ENCODE measurements at places on chromosomes 12 and 14.

- no peak for DNase-seq
Measured at GRCh38 chr14:104638190-104638589, 33.6 kb upstream of the TMEM179 start.

DNA sequence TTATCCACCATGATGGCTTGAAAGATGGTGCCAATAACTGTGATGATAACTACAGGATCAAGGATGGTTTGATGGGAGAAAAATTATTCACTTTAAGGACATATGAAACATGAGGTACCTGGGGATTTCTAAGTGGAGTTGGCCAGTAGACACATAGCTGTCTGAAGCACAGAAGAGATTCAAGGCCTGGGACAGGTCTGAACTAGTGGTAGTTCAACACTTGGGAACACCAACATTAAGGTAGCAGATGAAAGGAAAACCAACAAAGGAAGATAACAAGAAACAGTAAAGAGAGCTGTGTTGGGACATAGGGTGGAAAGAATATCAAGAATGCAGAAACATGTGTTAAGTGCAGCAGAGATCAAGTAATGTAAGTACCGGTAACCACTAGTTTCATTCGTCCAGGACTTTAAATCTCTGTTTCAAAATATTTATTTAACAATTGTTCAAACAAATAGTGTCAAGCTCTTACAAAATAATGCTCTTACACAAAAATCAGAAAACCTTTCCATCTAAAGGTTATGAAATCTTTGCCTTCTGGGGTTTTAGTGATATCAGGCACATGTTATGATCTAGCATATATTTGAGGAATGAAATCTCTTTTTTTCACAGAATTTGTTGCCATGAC, 104.7 kb downstream of the ST8SIA1 start:
- DNase-seq = no peak

DNA sequence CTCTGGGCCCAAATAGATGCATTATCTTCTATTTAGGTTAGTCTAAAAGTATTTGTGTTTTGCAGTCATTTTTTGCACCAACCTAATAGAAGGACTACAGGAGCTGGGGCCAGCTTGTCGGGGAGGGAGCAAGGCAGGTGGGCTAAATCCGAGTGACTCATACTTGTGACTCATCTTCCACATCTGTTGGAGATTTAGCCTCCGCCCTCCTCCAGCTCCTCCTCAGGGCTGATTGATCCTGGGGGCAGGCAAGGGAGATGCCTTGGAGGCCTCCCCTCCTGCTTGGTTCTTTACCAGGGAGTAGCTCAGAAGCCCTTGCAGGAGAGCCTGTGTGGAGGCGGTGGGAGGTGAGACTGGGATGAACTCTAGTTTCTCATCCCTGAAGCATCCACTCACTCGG, 27.9 kb downstream of the RHOF start:
- no peak for DNase-seq

GRCh38 chr12:68866950-68867349, 59.0 kb downstream of the MDM2 start:
- no peak for DNase-seq

DNA sequence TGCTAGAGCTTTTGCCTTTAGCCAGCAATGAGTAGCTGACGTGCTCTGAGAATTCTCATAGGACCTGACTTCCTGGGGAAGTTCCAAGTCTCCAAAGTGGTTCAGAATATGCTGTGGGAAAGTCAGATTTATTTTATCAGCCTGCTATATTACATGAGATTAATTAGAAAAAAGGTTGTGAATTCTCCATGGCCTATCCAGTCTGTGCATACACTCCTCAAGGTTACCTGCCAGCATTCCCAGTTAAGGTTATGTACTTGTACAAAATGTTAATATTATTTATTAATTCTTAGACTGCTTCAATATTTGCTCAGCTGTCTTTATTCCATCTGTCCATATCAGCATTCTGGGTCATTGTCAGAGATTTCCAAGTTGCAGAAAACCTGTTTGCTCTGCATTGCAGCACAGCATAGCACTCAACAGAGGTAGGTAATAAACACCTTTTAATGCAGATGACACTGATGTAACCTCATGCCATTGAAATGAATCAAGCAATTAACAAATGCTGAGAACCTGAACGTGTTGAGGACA, 2.7 kb upstream of the SEL1L start:
- DNase-seq = no peak

- DNase-seq = no peak
Measured at GRCh38 chr14:39430762-39431415, 1.3 kb downstream of the FBXO33 start.

DNA sequence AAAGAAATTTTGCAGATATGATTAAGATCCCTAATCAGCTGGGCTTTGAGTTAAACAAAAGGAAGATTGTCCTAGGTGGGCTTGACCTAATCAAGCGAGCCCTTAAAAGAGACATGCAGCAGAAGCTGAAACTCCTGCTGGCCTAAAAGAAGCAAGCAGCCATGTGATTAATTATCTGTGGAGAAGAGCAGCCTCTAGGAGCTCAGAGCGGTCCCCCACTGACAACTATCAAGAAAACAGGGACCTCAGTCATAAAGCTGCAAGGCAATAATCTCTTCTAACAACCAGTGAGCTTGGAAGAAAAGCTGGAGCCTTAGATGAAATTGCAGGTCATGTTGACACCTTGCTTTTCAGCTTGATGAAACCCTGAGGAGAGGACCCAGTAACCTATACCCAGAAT, 288.9 kb upstream of the CLEC14A start:
- DNase-seq = no peak

DNA sequence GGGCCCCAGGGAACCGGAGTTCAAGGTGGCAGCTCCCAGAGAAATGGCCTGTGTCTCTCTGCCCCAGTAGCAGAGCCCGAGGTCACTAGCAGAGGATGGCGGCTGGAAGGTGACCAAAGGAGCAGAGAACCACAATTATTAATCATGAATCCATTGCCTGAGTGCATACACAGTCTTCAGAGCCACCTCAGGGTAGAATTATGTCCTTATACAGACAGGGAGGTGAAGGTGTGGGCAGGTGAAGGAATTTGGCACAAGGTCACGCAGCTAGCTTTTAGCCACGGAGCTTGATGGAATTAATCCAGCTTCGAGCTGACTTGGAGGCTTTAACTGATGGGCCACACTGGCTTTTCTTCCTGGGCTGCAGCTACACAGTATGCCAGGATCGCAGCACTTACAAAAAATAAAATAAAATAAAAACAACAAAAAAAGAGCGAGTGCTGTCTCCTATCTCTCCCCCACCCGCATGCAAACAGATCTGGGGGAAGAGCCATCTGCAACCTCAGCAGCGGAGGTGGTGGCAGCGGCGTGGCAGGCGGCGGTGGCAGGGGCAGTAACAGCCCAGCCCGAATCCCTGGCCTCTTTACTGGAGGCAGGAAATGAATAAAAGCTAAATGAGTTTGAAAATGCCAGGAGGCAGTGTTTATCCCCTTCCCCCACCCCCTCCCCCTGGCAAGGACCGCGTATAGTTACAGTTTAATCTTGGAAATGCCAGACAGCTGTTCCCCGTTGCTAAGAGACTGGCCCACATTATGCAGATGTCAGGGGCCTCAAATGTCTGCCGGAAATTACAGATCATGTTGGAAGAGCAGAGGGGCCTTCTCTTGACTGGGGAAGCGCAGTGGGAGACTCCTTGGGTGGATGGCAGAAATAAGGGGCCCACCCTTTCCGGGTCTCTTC, 93.5 kb downstream of the LRRC74A start:
- DNase-seq = no peak

DNA sequence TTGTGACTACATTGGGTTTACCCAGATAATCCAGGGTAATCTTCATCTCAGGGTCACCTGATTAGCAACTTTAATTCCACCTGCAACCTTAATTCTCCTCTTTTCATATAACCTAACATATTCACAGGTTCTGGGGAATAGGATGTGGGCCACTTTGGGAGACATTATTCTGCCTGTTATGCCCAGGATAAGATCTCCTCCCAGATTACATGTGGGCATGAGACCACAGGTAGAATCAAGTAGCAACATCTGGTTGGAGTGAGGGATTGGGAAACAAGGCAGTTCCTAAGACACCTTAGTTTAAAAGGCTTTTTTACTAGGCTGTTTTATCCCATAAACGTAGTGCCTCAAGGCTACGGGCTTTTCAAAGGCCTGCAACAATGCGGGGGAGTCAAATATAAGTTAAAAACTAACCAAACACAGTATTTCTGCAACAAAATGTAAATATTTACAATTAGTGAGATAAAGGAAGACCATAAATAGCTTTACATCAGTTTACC, 181.5 kb downstream of the FOXA1 start:
- no peak for DNase-seq

DNA sequence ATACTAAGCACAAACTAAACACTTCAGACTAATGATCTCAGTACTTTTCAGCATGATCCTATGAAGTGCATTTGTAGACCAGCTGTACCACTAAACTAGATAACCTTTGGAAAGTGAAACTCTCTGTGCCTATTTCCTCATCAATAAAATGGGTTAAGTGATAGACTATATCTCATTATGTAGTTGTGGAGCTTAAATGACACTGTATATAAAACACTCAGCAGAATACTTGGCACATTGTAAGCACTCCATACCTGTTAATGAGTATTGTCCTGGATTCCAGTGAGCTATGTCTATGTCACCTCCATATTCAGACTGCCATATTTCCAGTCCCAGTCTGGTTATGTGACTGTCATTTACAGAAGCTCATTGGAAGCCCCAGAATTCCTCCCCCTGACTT, 44.4 kb downstream of the RTN1 start:
- DNase-seq = no peak

DNA sequence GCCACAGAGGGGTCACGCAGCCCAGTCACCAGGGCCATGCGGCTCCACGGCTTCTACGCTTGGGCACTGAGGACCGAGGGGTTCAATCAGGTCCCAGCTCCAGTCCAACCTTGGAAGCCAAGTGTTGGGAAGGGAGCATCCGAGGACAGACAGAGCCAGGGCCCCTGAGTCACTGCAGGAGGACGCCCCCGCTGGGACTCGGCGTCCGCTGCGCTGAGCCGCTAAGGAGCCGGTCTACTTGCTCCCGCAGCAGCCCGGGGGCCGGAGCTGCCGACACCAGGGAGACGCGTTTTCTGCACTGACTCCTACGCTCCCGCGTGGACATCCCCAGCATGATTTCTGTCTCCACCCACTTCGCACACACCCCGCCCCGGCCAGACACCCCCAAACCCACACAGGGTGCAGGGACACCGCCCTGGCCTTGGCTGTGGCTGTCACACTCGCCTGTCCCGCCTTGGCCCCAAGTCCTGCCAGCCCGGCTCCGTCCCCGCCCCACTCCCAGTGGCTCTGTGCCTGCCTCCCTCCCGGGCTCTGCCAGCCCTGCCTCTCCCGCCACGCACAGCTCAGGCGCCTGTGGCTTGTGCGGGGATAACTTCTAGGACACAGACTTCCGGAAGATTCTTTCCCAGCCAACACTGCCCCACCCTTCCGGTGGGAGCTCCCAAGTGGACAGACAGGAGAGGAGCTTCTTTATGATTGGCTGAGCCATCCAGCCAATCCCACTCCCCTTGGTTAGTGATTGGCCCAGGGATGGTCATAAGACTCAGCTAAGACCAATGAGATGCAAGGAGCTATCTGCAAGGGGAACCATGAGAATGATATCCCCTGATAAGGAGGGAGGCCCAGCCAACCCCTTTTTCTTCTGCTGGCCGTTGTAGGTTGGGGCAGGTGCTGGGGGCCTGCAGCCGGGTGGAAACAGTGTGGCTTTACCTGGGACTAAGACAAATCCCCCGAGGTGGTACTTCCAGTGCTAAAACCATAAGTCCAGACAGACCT, 118.9 kb upstream of the SFSWAP start:
- DNase-seq = no peak

DNA sequence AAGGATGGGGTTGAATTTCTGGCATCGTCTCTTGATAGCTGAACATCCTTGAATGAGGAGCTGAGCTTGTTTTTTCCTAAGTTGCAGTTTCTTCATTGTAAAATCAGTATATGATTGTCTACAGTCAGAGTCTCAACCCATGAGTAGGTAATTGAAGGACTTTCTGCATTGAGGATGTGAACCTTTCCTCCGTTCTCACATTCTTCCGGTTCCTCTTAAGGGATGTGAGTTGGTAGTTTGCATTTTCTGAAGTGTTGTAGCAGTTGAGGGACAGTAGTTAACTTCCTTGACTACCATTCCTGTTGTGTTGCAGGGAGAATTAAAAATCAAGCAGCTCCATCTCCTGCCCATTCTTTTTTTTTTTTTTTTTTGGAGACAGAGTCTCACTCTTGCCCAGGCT, 19.1 kb downstream of the TPCN1 start:
- DNase-seq = no peak

DNA sequence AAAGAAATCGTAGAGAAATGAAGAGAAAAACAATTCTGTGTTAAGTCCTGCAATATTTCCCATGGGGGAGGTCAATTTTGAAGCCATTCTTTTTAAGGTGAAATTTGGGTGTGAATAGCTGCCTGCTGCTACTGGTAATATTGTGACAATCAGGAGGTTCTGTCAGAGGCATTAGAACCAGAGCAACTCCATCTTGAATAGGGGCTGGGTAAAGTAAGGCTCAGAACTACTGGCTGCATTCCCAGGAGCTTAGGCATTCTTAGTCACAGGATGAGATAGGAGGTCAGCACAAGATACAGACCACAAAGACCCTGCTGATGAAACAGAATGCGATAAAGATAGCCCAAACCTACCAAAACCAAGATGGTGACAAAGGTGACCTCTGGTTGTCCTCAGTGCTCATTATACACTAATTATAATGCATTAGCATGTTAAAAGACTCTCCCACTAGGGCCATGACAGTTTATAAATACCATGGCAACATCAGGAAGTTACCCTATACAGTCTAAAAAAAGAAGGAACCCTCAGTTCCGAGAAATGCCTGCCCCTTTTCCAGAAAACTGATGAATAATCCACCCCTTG, 24.8 kb upstream of the MTHFD1 start:
- DNase-seq = no peak

- DNase-seq = no peak
Measured at GRCh38 chr14:51442513-51443175, 202.6 kb downstream of the TMX1 start.

DNA sequence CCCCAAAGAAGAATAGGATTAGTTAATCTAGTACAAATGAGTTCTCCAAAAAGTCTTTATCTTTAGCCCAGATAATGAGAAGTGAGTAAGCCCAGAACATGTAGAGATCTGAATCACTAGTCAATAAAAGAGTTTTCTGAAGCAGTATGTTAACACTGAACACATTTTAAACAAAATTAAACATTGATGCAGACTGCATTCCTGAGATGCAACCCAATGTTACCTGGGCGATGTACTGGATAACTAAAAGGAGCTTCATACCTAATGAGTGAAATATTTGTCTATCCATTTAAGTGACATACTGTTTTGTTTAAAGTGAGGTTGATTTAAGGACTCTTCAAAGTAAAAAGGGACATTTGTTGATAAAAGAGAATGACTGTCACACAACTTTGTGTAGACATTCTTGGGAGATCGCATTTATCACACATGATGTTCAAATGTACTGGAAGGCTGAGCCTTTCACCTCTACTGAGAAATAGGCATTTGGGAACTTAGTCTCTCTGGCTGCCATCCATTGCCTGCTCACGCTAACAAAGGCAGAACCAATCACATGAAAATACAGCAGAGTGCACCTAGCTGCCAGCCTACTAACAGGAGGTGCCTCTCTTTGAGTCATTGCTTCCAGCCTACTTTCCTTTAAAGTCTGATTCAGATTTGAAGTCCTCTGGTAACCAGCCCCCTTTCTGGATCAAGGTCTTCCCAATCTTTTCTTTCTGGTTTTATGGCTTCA, 287.7 kb downstream of the BTG1 start:
- no peak for DNase-seq

- DNase-seq = no peak
Measured at GRCh38 chr14:46344327-46344937, 307.1 kb downstream of the RPL10L start.

Data from frontal cortex (tissue), 4 donors.